ENCODE measurements at places on chromosomes 1 and 21.

GRCh38 chr1:243834130-243834529 lies 15.9 kb downstream of the AKT3 start:
- no peak for DNase-seq

DNA sequence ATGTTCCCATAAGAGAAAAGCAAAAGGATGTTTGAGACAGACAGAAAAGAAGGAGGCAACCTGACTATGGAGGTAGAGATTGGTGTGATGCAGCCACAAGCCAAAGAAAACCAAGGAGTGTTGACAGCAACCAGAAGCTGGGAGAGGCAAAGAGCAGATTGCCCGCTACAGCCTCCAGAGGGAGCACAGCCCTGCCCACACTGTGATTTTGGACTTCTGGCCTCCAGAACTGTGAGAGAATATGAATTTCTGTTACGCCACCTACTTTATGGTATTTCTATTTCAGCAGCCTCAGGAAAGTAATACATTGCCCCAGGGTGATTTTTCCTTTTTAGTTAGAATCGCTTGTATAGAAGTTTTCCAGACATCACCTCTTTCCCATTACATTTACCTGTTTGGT lies 28.4 kb downstream of the SLAMF6 start:
- peak; percentile 25 for DNase-seq

GRCh38 chr1:17802164-17802563 lies 47.0 kb downstream of the ACTL8 start:
- DNase-seq = no peak

DNA sequence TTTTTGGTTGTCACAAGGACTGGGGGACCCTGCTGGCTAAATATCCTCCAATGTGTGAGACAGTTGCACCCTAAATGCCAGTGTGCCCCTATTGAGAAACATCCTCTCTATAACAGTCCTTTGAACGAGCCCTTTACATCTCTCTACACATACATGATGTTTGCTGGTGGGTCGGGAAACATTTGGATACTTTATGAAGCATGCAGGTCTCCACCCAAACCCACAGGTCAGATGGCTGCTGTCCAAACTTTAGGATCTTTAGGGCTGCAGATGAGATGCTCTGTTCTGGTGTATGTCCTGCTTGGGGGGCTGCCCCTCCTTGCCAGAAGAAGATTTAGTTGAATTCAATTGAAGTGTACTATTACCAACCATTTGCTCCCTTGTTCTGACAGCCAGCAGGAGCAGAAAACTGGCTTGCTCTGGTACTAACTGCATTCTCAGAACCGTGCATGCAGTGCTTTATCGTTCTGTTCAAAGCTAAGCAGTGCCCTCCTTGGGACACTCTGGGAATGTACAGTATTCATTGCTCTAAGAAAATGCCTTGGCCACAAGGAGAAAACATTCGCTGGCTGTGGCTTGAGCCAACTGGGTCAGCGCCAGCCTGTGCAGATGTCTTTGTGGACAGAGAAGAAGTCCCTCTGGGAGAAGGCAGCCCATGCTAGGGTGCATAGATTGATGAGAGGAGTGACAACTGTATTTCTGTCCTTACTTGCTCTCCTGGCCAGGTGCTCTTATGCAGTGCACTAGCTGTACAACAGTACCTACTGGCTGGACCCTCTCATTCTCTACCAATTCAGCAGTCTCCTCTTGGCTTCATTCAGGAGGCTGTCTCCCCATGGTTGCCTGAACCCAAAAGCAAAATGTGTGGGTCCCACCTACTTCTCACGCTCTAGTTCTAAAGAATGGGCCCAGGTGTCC lies 61.4 kb upstream of the DIRAS3 start:
- DNase-seq = peak; percentile 27

DNA sequence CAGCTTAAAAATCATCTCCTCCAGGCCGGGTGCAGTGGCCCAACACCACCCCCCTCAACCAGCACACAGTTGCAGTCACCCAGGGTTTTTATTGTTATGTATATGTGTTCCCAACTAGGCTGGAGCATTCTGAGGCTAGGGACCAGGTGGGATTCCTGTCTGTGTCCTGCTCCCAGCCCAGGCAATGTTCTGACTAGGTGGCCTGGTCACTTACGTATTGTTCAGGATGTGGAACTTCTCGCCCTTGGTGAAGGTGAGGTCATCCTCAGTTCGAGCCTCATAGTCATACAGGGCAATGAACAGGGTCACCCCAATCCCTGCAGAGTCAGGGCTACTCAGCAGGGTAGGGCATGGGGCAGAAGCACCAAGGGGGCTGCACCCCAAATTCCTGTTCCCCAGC lies 12.2 kb downstream of the FGR start:
- no peak for DNase-seq

- DNase-seq = no peak
These were observed 16.4 kb downstream of the PKN2 start for GRCh38 chr1:88700425-88701013.
